Activated CD8-positive, alpha-beta memory T cell treated with anti-CD3 and anti-CD28 coated beads for 4 hours (primary cell): ENCODE measurements at places on chromosomes 4 and X.
A peak's percentile ranks its signal among the peaks of the same experiment; 100 is the strongest.

DNA sequence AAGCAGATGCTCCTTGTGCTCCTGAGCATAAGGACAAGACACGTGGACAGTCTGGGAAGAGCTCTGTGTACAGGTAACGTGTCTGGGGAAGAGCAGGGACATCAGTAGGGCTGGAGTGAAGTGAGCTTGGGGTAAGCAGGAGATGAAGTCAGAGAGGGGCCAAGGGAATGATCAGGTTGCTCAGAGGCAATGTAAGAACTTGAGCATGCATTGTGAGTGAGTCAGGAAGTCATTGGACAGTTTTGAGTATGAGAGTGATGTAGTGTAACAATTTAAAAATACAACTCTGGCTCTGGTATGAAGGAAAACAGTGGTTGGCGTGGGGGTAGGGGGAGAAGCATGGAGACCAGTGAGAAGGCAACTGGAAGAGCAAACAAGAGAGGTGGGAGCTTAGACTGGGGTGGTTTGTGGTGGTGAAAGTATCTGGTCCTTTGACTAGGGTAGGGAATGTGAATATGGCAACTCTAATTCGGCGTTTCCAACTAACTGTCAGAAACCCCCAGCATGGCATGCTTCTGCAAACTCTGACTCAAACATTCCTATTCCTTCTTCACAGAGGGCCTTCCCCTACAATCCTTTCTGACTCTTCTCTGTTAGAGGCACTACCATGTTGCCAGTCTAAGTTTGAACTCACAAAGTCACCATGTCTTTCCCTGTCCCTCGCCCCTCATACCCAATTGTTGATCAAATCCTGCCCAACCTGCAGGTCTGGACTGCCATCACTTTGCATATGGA lies 57.2 kb downstream of the STBD1 start:
- DNase-seq, result no peak

- no peak for DNase-seq
These were observed 286.4 kb downstream of the BCOR start for GRCh38 chrX:39811376-39811775.

DNA sequence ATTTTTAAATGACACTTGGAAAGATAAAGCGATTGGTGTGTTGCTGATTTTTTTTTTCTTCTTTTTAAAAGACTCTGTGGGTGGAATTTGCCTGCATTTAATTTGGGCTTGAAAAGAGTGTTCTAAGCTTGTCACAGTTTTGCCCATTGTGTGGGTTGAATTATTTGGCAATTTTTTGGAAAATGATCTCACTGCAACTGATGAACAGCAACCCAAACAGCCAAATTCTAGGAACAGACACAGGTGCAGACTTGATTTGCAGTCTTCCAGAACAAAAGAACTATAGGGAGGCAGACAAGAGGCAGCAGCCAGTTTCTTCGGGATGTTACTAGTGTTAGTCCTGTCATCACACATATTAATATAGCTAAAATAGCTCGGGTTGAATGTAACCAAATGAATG lies 40.5 kb downstream of the CASP6 start:
- DNase-seq, result no peak

DNA sequence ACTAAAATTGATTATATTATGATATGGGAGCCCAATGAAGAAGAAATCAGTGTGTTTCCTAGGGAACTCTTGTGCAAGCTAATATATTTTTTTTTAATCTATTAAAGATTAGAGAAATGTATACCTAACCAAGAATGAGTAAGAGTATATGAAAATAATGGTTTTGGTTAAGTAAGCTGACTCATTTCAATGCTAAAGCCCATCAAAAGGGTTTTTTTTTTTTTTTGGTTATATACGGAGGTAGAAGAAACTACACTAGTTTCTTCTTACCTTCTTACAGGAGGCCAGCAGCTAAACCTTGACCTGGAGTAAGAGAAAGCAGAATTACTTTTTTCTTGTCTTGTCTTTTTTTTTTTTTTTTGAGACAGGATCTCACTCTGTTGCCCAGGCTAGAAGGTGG lies 27.5 kb downstream of the RUFY3 start:
- DNase-seq, result no peak

- DNase-seq, result no peak
These were observed 562.2 kb upstream of the SLIT2 start for GRCh38 chr4:19689511-19689910.

- DNase-seq, result no peak
These were observed 251.7 kb upstream of the ANKRD50 start for GRCh38 chr4:124964251-124964650.

DNA sequence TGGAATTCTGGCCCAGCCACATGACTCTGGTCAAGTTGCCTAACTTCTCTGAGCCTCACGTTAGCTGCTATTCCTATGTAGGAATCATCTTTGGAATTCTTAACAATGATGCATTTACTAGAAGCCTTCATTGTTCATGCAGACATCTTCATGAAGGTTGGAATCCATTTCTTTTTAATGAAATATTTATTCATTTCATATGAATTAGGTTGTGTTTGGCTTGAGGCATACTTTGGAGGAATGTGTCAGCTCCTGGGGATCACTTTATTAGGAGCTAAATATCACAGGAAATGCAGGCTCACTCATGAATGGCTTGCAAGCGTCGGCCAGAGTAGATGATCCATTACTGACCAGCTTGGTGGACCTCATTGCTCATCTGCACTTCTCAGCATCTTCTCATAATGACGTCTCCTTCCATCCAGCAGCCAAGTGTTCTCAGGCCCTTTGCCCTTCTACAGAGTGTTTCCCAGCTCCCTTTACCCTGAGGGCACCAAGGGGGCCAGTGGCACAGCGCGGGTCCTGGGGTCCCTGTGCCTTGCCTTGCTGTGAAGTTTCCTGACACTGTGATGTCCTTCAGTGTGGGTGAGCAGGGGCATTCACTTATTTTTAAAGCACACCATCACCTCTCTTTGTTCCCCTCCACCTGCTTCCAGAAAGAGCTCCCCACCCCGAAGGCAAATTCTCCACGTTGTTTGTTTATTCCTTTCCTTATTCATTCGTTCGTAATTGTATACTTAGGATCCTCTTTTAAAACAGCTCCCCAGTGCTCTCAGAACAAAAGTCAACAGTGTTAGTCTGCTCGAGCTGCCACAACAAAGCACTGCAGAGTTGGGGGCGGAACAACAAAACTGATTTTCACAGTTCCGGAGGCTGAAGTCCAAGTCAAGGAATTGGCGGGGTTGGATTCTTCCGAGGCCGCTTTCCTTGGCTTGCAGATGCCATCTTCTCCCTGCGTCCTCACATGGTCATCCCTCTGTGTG lies 106.8 kb downstream of the STK32B start:
- DNase-seq, result no peak

- no peak for DNase-seq
These were observed 207.8 kb downstream of the CBR4 start for GRCh38 chr4:168802222-168802621.

DNA sequence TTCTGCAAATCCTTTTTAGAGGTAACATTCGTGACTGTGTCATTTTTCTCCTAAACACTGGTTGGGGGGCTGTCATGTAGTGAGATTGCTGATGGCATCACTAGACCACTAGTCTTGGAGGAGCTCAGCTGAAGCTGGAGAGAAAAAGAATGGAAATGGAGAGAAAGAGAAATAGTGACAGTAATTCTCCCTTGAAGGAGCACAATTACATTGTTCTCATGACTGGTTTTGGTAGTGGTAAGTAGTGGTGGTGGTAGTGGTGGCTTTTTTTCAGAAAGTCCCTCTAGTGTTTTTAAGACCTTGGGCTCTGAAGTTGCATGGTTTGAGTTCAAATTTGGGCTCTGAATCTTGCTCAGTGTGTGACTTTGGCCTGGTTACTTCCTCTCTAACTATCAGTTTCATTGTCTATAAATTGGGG lies 99.8 kb downstream of the LARP7 start:
- DNase-seq, result no peak

DNA sequence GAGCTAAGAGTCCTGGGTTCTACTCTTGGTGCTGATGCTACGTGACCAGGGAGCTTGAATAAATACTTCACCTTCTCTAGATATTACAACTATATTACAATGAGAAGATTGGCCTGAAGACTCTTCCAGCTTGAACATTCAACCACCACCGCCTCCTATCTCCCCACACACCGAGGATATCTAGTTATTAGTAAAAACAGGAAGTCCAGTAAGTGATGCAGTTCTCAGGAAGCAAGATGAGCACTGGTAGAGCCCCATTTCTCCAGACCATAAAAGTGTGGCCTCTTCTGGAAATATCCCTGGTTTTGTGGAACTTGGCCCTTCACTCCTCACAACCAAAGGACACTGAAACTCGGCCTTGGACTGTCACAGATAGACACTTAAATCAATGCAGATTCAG lies 18.5 kb downstream of the PJA1 start:
- DNase-seq, result no peak

- no peak for DNase-seq
These were observed 612.2 kb downstream of the IQCM start for GRCh38 chr4:149203256-149204001.

GRCh38 chrX:138939038-138939437 lies 227.5 kb upstream of the FGF13 start:
- DNase-seq, result no peak

- DNase-seq, result no peak
These were observed 4.3 kb upstream of the MXD4 start for GRCh38 chr4:2266181-2266580.

DNA sequence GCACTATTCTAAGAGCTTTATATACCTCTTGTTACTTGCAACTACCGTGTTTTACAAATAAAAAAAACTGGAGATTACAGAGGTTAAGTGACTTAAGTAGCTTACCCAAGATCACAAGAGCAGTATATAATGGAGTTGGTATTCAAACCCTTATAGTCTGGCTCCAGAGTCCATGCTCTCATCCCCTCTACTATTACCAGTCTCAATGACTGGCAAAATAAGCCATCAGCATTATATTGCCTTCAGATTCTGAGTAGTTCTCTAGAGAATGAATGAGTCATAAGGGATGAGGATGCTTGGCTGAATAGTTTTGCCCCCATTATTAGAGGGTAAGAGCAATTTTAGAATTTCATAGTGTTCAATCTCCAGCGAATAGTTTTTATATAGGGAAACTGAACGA lies 170.1 kb upstream of the ATOH1 start:
- no peak for DNase-seq

DNA sequence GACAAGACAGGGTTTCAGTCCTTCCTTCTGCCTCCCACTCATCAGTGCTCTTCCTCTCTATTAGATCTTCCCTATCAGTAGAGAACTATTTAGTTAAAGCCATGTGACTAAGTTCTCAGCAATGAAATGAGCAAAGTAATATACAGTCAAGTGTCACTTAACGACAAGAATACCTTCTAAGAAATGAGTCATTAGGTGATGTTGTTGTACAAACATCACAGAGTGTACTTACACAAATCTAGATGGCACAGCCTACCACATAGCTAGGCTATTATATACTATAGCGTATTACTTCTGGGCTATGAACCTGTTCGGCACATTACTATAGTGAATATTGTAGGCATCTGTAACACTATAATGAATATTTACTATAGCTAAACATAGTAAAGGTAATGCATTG lies 71.3 kb downstream of the POU4F2 start:
- DNase-seq, result no peak

DNA sequence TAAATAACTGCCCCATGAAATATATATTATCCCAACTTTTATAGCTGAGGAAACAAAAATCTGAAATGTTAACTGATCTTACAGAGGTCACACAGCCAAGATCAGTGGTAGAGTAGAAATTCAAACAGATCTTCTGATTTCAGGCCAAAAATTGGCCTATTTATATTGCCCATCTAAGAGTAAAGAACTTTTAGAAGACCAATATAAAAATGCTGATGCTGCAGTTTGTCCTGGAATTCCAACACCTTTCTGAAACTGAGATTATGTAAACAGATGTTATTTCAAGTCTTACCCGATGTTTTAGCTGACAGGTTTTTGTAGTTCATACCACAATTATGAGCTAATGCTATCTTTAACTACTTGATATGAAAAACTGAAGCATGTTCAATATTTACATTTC lies 51.1 kb downstream of the SPANXN3 start:
- DNase-seq, result no peak

- no peak for DNase-seq
These were observed 32.3 kb downstream of the BBS12 start for GRCh38 chr4:122764821-122765215.

DNA sequence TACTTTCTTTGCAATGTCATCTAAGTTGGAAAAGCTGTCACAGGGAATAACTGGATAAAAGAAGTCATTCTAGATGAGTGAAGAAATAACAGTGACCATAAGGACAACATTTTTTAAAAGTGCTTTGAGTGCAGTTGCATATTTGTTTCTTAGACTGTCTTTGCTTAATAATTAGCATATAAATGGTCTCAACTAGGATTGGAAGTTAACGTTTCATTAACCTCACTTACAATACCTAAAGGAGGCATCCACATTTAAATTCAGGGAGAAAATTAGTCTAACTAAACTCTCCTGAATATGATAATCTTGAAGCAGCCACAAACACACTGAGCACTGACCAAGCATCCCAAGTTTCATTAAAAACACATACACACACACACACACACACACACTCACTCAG lies 780.7 kb downstream of the PCDH18 start:
- no peak for DNase-seq

GRCh38 chr4:101299899-101300540 lies 47.3 kb downstream of the PPP3CA start:
- DNase-seq, result no peak

GRCh38 chr4:47209833-47210232 lies 178.5 kb downstream of the GABRB1 start:
- no peak for DNase-seq

- no peak for DNase-seq
These were observed 70.0 kb upstream of the MSX1 start for GRCh38 chr4:4789462-4789861.

DNA sequence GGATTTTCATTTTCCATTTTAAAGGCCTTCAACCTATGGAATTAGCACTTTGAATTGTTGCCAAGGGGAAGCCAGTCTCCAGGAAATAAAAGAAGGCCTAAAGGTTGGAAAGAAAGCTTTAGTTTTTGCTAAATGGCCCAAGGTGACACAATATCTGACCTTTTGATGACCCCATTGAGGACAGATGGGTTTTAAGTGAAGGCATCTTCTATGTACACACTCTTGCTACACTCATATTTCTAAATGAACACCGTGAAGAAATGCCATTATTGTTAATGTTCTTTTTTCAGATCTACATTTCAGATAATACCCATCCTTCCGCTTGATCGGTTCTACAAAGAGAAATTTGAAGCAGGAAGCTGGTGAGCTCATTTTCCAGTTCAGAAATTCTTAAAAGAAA lies 162.8 kb upstream of the POU3F4 start:
- no peak for DNase-seq

GRCh38 chr4:139988863-139989765 lies 164.9 kb downstream of the MAML3 start:
- DNase-seq, result peak; percentile 17
